ENCODE measurements at places on chromosomes 1 and 21. TPM values are rescaled to one million over a fixed set of nuclear protein-coding genes. Genes with fewer than 3 reads are reported as not detected.

- peaks cover 10% of the 10 kb centered on the region for H3K4me1 ChIP-seq
- peak overlapping the region; percentile 18 for H3K27ac ChIP-seq
- DNase-seq: no peak
- no peak overlapping the region for H3K4me3 ChIP-seq
Observed at GRCh38 chr1:42853116-42853884, 6.9 kb downstream of the ZNF691 start.

GRCh38 chr1:51948491-51948915 is 42.0 kb downstream of the RAB3B start:
- no peak for DNase-seq
- H3K36me3 ChIP-seq: no peaks in the 10 kb centered on the region
- H3K4me3 ChIP-seq: no peak overlapping the region

DNA sequence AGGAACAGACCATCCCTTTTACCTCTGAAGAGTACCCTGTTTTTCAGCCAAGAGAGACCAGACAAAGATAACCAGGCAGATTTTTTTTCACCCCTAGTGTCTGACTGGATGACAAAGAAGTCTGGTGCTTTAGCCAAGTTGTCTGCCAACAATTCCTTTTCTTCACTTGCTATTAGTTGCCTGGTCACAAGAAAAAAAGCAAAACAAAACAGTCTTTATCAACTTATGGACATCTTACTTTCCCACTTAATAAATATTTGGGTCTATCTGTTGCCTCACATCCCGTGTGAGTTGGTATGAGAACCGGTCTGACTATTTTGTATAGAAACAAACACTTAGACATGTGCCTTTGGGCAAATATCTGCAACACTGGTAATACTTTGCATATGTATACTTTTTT is 662.9 kb downstream of the PLPP3 start:
- H3K27me3 ChIP-seq: no peaks in the 10 kb centered on the region
- H3K4me1 ChIP-seq: peaks cover 6% of the 10 kb centered on the region
- H3K4me3 ChIP-seq: no peak overlapping the region
- H3K27ac ChIP-seq: no peak overlapping the region
- H3K36me3 ChIP-seq: no peaks in the 10 kb centered on the region

DNA sequence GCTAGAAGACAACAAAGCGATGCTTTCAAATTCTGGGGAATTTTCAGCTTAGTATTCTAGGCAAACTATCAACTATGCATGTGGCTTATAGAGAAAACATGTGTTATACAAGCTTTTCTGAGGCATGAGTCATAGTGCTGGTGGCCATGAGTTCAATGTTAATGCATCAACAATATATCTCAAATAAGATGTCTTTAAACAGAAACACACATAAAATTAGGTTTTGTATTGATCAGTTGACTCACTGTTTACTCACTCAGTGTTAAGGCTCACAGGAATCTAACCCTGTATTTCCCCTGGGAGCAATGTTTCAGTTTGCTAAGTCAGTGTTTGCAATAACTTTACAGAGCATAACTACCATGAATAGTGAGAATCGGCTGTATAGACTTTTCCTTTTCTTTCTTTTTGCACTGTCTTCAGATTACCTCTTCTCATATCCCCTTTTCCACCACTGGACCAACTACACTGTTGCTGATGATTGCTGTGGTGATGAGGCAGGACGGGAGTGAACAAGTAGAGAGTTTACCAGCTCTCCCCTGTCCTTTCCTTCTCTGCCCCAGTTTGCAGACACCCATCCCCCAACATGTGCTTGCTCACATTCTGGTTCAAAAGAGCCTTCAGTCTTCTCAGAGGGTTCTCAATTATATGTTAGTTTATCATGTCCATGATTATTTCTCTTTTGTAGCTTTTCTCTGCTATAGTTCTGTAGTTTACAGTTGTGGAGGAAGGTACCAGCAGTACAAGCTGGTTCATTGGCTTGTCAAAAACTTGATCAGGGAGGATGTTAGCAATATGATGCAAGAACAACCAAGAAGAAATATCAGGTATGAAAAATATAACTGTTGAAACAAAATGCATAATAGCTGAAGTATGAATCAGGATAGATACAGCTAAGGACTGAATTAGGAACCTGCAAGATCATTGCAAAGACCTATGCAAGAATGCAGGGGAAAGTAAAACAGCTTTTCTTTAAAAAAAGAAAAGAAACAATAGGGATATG is 23.9 kb downstream of the CD2 start:
- DNase-seq: no peak
- H3K27me3 ChIP-seq: peaks cover 31% of the 10 kb centered on the region
- no peak overlapping the region for H3K4me3 ChIP-seq
- H3K4me1 ChIP-seq: no peaks in the 10 kb centered on the region
- H3K36me3 ChIP-seq: no peaks in the 10 kb centered on the region

DNA sequence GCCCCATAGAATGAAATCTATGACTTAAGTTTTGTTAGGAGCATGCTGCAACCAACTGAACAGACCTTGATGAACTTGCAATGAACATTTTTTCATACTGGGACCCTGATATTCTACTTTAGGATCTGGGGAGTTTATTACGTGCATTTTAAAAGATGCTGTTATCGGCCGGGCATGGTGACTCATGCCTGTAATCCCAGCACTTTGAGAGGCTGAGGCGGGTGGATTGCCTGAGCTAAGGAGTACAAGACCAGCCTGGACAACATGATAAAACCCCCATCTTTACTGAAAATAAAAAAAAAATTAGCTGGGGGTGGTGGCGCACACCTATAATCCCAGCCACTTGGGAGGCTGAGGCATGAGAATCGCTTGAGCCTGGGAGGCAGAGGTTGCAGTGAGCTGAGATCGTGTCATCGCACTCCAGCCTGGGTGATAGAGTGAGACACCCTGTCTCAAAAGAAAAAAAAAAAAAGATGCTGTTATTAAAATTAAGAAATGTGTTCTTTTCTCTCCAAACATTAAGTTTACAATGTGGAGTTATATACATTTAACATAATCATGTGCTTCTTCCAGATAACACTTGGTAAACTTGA is 7.1 kb downstream of the MPZL1 start:
- H3K4me3 ChIP-seq: no peak overlapping the region
- H3K36me3 ChIP-seq: no peaks in the 10 kb centered on the region
- no peak for DNase-seq
- peaks cover 42% of the 10 kb centered on the region for H3K4me1 ChIP-seq

- no peak for DNase-seq
- no peak overlapping the region for H3K27ac ChIP-seq
- peaks cover 19% of the 10 kb centered on the region for H3K4me1 ChIP-seq
Observed at GRCh38 chr1:116857092-116857491, 52.6 kb upstream of the PTGFRN start.

- H3K4me3 ChIP-seq: no peak overlapping the region
- H3K27me3 ChIP-seq: peaks cover 7% of the 10 kb centered on the region
Observed at GRCh38 chr1:239922778-239923522, 168.7 kb upstream of the FMN2 start.

DNA sequence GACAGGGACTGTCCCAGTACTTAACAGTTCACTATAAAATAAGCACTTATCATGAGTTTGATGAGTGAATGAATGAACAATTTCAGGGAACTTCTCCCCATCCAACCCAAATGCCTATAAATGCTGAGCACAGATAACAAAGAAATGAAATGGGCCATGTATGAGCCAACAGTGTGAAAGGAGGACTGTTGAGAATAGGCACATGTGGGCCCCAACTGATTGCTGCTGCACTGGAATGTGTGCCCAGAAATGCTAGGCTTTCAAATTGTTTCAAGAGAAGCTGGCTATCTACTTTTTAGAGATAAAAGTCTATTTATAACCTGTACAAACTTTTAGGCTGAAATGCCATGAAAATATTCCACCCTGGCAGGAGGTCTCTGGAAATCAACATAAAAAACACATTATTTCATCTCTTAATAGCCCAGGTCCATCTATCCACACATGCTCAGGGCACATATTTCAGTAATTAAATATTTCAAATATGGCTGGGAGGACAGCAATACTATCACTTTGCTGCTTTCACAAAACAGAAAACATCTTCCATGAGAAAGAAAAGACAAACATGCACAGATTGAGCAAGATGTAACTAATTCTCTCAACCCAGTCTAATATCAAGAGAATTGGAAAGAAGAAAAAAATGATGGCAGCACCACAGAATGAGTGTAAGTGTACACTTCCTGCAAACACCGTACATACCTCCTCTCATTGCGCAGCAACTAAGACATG is 49.8 kb downstream of the COLGALT2 start:
- H3K27ac ChIP-seq: peak overlapping the region; percentile 51
- no peaks in the 10 kb centered on the region for H3K27me3 ChIP-seq
- DNase-seq: no peak
- H3K36me3 ChIP-seq: no peaks in the 10 kb centered on the region
- H3K4me1 ChIP-seq: peaks cover 55% of the 10 kb centered on the region
- H3K4me3 ChIP-seq: no peak overlapping the region

GRCh38 chr21:21813289-21813688 is 815.1 kb downstream of the NCAM2 start:
- no peaks in the 10 kb centered on the region for H3K4me1 ChIP-seq
- no peak overlapping the region for H3K4me3 ChIP-seq
- DNase-seq: no peak

GRCh38 chr1:84365225-84366221 is 32.8 kb upstream of the DNASE2B start:
- no peak for DNase-seq
- no peak overlapping the region for H3K4me3 ChIP-seq
- no peaks in the 10 kb centered on the region for H3K36me3 ChIP-seq
- H3K27me3 ChIP-seq: no peaks in the 10 kb centered on the region
- H3K4me1 ChIP-seq: no peaks in the 10 kb centered on the region

DNA sequence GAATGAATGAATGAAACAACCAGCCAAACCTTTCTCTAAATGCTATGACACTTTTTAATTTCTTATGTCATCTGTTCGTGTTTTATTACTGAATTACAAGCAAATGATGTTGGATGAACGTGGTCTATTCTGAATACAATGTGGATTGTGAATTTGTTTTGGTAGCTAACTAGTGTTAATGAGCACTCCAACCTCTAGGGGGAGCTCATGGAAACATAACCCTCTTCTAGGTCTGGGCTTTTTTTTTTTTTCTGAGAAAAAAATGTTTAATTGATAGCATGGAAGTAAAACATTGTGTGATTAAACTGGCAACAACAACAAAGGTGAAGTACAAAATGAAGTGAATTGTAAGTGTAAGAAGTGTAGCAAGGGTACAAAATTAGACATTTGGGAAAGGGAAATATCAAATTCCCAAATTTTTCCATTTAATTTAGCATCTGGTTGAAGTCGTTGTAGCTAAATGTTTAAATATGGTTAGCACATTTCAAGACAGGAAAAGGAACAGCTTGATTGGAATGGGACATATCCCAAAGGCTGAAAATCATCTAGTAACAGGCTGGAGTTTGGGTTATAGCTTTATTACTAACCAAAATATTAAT is 42.6 kb upstream of the PTGS2 start:
- no peaks in the 10 kb centered on the region for H3K27me3 ChIP-seq
- no peaks in the 10 kb centered on the region for H3K4me1 ChIP-seq
- H3K36me3 ChIP-seq: no peaks in the 10 kb centered on the region
- H3K27ac ChIP-seq: no peak overlapping the region

- H3K27ac ChIP-seq: no peak overlapping the region
- H3K4me1 ChIP-seq: peaks cover 10% of the 10 kb centered on the region
- no peak for DNase-seq
- no peaks in the 10 kb centered on the region for H3K27me3 ChIP-seq
Observed at GRCh38 chr1:81505831-81506230, 294.9 kb upstream of the ADGRL2 start.

DNA sequence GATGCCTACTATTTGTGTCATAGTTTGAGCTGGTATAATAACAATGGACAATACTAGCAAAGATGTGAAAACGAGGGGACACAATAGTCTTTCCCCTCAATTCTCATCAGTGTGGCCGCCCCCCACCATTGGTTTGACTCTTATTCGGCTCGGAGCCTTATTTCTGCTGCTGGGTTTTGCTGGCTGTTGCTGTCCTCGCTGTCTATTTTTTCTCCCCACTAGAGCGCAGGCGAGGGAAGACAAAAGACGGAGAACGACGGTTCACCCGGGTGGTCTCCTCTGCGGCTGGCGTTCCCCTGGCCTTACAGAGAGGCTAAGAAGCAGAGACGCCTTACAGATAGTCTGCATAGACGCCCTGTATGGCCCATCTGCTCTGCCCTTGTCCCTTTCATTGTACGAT is 19.4 kb downstream of the CLIC6 start:
- H3K4me3 ChIP-seq: no peak overlapping the region
- H3K27me3 ChIP-seq: no peaks in the 10 kb centered on the region
- DNase-seq: no peak

DNA sequence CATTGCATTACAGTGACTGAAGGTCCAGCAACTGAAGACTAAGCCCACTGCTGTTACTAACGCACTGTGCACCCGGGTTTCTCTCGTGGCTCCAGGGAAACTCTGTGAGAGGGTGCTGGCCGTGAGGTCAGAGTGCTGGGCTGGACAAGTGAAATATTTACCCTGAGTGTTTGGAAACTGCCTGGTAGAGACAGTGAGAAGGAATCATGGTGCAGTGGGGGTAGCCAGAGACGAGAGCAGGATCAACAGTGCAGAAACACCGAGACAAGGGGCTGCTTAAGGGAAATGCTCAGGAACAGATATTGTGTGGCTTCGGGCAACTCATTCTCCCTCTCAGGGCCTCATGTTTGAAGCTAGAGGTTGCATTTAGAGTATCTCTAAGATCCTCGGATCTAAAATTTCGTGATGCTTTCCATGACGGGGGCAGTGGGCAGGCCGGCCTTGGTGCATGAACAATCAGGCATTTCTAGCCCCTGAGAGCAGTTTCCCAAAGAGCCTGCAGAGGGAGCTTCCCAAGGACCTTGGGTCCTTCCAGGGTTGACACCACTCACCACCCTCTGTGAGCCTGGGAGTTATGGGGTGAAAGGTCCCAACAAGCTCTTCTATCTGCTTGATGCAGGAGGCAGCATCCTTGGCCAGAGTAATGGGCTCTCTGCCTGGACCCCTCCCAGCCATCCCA is 9.7 kb downstream of the CD2 start:
- H3K27ac ChIP-seq: no peak overlapping the region
- H3K4me1 ChIP-seq: no peaks in the 10 kb centered on the region
- DNase-seq: no peak
- no peaks in the 10 kb centered on the region for H3K36me3 ChIP-seq

- H3K27ac ChIP-seq: no peak overlapping the region
- no peak overlapping the region for H3K4me3 ChIP-seq
- H3K27me3 ChIP-seq: peaks cover 3% of the 10 kb centered on the region
- DNase-seq: peak; percentile 61
- H3K4me1 ChIP-seq: peaks cover 3% of the 10 kb centered on the region
Observed at GRCh38 chr21:42164064-42164789, 54.7 kb upstream of the ABCG1 start.

- H3K27ac ChIP-seq: no peak overlapping the region
- no peak overlapping the region for H3K4me3 ChIP-seq
- DNase-seq: no peak
- H3K4me1 ChIP-seq: no peaks in the 10 kb centered on the region
- no peaks in the 10 kb centered on the region for H3K36me3 ChIP-seq
- H3K27me3 ChIP-seq: peaks cover 13% of the 10 kb centered on the region
Observed at GRCh38 chr1:157482174-157482573, 70.1 kb downstream of the FCRL5 start.

ASAP3 gene
- 44.4 TPM for total RNA-seq

ERG gene
- 17.3 TPM for total RNA-seq

CELA2A gene
- total RNA-seq: not detected

MYCBP gene
- total RNA-seq: 14.5 TPM

OR10Z1 gene
- total RNA-seq: not detected

CFHR1 gene
- not detected for total RNA-seq

Measured in left ventricle myocardium inferior (tissue), 1 donor.